A549 treated with RU486 at 1 μM for 4 hours (cell line): ENCODE measurements at places on chromosomes 11 and 22. TPM values are rescaled to one million over a fixed set of nuclear protein-coding genes. Genes with fewer than 3 reads are reported as not detected.

TRPM5 gene
- not detected in 5 replicates for total RNA-seq

ABCC8 gene
- total RNA-seq = 1.1 to 4.1 TPM (median 1.8 TPM) in 5 replicates

PRR5 gene
- total RNA-seq = 12.2 to 20.1 TPM (median 18.2 TPM) in 5 replicates

OR52I1 gene
- not detected in 5 replicates for total RNA-seq

GLB1L3 gene
- not detected in 5 replicates for total RNA-seq
